ENCODE measurements at places on chromosomes 4 and X.
A peak's percentile ranks its signal among the peaks of the same experiment; 100 is the strongest.

DNA sequence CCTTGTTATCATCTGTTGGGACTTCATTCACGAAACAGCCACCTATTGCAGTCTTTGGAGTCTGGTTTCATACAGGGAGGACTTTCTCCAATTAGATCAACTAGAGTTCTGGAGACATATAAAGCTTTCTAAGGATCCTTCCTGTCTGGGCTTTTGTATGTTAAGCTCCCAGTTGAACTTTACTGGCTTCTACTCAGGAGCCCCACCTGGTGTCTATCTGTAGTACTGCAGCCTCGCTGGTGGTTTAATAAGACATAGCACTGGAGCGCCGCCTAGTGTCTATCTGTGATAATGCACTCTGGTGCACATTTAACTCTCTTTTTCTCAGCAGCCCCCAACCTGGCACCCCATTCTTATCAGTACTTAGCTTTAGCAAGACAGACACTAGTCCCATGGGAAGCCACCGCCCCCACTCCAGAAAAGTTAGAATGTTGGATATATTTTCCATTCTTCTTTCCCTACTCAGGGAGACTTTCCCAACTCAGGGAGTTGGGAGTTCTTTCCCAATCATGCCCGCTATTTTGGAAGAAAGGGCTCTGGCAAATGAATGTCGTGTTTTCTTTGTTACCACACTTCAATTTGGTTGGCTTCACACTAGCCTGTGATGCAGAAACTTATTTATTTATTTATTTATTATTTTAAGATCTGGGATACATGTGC lies 36.9 kb upstream of the SYTL4 start:
- peak; percentile 43 for DNase-seq

GRCh38 chr4:82934441-82934840 lies 33.9 kb downstream of the THAP9 start:
- no peak for DNase-seq

DNA sequence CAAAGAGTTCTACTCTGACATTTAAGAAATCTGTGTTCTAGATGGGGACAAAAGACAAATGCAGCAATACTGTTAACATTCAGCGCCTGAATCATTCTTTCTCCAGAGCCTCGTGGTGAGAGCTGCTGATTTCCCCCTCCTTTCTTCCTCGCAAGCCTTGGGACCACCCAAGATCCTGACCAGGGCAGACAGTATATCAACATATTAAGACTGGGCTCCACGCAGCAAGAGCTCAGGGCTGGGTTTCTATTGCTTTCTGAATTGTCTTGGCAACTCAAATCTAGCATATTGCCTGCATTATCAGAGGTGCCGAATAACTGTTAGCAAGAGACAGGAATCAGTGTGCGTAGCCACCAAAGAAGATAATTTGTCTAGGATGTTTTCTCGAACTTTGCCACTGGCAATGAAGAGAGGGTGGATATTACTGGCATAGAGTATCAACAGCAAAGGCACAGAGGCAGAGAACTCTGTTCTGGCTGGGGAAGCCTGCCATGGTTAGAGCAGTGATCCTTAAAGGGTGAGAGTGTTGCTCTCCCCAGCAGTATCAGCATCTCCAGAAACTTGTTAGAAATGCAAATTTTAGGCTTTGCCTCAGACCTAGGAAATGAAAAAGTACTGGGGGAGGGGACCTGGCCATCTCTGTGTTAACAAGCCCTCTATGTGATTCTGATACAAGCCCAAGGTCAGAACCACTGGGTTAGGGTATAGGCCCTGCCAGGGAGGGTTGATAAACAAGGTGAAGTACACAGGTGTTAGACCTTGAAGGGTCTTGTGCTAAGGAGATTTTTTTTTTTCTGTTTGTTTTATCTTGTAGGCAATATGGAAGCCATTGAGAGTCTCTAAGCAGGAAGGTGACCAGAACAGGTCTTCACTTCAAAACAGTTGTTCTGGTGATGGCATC lies 46.2 kb upstream of the MID1IP1 start:
- DNase-seq, result no peak

DNA sequence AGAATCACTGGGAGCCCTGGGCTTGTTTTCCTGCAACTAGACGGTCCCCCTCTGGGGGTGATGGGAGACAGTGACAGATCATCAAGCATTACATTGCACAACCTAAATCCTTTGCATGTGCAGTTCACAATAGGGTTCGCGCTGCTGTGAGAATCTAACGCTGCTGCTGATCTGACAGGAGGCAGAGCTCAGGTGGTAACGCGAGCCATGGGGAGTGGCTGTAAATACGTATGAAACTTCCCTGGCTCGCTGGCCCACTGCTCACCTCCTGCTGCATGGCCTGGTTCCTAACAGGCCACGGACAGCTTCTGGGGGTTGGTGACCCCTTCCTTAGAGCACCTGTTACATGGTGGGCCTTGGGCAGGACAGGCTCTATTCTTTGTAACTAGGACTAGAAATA lies 10.4 kb downstream of the PAQR3 start:
- no peak for DNase-seq

GRCh38 chr4:18441203-18441590 lies 419.6 kb upstream of the LCORL start:
- DNase-seq, result no peak

DNA sequence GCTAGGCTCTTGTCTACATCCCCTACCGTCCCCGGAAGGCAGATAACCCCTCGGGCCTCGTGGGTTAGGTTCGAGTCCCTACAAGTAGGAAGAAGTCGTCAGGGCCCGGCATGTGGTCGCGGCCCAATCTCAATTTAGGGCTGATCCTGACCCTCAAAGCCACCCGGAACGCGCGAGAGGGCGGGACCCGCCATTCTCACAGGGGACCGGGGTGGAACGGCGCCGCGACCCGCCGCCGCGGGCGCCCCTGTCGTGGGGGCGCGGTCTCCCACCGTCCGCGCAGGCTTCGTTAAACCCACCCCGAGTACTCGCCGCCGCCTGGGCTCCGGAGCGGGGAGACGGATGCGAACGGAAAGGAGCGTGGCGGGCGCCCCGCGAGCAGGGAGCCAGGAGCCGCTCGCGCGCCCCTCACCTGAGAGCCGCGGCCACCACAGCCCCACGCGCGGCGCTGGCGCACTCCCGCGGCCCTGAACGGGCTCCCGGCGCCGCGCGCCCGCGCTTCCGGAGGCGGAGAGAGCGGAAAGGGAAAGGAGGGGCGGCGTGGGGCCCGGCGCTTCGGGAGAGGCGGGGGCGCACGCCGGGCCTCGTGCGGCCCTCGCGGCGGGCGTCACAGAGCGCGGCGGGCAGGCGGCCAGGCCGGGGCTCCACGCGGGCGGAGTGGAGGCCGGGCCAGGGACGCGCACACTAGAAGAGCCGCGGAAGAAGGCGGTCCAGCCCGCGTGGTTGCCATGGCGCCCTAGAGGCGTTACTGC lies at the start of gene CFAP97:
Gene CFAP97 (minus strand): TSS at position 515 of the 752 bp plus-strand sequence. CDS start 12,804 bp downstream, outside the sequence.
- DNase-seq, result peak; percentile 52

- DNase-seq, result no peak
These were observed 494.6 kb upstream of the ATOH1 start for GRCh38 chr4:93334003-93334402.

GRCh38 chr4:110637408-110638088 lies 14.7 kb upstream of the PITX2 start:
- no peak for DNase-seq

DNA sequence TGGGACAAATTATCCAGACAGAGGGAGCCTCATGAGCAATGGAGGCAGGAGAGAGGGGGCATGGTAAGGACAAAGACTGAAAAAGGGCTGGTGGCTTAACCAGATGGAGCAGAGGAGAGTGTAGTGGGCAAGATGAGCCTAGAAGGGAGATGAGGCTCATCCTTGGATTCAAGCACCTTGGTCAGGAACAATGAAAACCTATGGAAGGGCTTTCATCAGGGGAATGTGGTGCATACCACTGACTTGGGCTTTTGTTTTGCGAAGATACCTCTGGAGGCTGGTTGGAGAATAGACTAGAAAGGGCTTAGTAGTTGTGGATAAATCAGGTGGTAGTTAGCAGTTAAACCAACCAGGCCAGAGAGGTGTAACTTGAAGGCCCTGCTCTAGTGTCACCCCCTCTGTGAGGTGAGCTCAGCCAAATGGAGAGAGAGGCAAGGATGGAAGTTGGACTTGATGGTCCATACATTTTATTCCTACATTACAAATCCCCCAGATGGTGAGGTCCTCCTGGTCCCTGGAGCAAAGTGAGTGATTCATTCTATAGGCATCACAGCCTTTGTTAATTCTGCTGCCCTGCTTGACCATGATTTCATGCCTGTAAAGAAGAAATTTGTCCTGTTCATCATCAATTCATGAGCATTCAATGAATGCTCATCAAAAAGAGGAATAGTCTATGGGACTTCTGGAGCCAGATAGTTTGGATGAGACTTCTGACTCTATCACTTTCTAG lies 264.8 kb upstream of the IGFBP7 start:
- DNase-seq, result no peak

DNA sequence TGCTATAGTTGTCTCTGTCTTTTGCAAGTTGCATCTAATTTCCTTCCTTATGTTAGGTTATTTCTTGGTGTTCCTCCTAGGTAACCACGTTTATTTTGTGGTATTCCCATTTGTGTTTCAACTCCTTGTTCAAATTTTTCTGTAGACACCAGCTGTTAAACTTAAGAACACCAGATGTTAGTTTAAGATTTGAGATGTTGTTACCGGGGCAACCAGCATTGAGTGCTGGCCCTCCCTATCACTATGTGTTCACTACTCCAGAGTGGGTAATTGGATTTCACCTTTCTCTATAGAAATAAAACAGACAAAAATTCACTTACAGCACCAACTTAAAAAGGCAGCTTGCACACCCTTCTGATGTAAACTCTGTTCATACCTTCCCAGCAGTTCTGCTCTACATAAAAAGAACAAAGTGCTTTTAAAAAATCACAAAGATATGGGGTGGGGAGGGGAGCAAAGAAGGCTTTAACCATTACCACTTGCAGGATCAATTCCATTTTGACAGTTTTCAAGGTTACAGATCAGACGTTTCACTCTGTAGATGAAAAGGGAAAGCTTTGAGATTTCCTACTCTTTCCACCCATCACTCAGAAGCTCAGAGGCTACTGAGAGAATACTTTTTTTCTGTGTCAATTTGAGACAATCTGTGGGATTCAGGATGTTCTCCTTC lies 82.9 kb downstream of the DKK2 start:
- no peak for DNase-seq

GRCh38 chrX:11793734-11794133 lies 35.7 kb downstream of the MSL3 start:
- DNase-seq, result no peak

DNA sequence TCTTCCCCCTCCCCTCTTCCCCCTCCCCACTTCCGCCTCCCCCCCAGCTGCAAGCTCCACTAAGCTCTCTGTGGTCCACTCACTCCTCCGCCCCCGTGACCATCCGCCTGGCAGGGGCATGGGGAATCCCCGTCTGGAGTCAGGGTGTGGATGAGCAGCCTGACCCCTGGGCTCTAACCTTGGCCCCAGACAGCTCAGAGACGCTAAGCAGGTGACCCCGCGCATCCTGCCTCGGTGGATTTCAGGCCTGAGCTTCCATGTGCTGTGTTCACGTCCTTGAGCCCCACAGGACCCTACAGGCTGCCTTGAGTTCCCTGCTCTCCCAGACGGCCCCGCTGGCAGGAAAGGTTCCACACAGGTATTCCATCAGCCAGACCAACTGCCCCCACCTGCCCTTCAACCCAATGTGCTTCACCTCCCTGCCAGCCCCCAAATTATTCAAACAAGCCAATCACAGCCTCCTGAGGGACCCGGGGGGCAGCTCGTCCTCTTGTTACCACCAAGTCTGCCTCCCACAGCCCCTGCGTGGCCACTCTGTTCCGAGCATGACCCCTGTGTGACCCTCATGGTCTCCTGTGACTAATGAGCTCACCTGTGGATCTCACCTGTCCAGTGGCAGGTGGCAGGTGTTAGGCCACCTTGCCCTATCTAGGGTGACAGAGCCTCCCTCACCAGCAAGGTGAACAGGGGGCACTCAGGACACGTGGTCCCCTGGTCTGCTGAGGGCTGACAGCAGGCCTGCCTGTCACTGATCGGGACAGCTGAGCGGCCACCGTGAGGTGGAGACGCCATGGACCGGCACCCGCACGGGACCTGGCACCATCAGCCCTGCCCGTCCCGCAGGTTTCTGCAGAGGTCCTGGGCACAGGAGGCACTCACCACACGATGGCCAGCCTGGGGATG lies 73.2 kb upstream of the MXD4 start:
- DNase-seq, result no peak

DNA sequence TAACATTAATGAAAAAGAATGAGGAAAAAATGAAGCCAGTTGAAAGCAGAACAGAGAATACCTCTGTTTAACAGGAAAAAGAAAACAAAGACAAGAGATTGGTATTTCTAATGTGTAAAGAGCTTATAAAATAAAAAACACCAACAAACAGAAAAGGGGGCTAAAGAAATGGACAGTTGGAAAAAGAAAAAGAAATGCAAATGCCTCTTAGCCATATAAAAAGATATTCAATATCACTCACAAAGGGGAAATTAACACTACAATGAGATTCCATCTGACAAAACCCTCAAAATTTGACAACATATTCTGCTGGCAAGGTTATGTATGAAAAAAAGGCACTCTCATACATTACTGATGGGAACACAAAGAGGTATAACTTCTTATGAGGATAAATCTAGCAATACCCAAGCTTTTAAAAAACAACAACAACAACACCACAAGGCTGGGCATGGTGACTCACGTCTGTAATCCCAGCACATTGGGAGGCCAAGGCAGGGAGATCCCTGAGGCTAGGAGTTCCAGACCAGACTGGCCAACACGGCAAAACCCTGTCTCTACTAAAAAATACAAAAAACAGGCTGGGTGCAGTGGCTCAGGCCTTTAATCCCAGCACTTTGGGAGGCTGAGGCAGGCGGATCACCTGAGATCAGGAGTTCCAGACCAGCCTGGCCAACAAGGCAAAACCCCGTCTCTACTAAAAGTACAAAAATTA lies 75.8 kb downstream of the FRYL start:
- DNase-seq, result no peak

DNA sequence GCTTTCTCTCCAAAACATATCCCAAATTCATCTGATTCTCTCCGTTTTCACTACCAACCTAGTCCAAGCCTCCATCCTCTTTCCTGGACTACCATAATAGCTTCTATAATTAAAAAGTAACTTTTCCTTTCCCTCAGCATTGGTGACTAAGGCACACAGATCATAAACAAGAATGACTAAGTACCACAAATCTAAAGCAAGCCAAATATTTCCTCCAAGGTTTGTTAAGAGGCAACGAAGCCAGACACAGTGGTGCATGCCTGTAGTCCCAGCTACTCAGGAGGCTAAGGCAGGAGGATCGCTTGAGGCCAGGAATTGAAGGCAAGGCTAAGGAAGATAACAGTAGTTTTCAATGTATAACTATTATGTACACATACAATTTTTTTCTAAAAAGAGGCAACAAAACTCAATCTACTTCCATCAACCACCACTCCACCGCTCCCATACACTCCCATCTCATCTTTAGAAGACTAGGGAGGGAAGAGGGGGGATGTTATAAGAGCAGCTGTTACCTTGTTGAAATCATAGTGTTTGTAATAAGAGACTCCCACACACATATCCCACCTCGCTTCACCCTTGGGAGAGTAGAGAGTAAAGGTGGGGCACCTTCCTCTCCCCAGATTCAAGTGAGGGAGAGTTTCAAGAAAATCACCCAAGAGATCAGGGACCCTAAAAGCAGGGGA lies 4.2 kb upstream of the JCHAIN start:
- no peak for DNase-seq

- no peak for DNase-seq
These were observed 141.1 kb downstream of the MAML3 start for GRCh38 chr4:140012688-140013486.

GRCh38 chr4:152281822-152282221 lies 254.1 kb downstream of the FBXW7 start:
- no peak for DNase-seq

- no peak for DNase-seq
These were observed 9.1 kb downstream of the ELF2 start for GRCh38 chr4:139167774-139168444.

Data from NCI-H1048 (cell line).